Myocyte (in vitro differentiated cells): ENCODE measurements at places on chromosomes 3 and 15. TPM values are rescaled to one million over a fixed set of nuclear protein-coding genes. Genes with fewer than 3 reads are reported as not detected.
A peak's percentile ranks its signal among the peaks of the same experiment; 100 is the strongest.

Gene TMC3
- not detected in 2 replicates for total RNA-seq

Gene CPN2
- total RNA-seq: not detected in 2 replicates

GRCh38 chr3:39398700-39399099, 7.8 kb upstream of the RPSA start:
- no peak for DNase-seq

DNA sequence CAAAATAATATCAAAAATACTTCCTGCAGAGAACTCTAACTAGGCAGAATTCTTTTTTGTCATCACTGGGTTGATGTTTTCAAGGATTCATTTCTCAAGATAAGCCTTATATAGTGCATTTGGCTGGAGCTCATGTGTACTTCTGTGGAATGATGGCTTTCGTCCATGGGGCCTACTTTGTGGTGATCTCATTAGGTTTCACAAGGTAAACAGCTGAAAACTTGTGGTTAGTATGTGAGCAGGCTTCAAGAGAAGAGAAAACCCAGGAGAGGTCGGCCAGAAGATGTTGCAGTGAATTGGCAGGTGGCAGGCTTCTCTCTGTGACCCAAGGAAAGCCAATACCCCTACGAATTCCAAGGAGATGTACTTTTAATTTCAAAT, 121.4 kb upstream of the PHLDB2 start:
- DNase-seq: peak; percentile 94

DNA sequence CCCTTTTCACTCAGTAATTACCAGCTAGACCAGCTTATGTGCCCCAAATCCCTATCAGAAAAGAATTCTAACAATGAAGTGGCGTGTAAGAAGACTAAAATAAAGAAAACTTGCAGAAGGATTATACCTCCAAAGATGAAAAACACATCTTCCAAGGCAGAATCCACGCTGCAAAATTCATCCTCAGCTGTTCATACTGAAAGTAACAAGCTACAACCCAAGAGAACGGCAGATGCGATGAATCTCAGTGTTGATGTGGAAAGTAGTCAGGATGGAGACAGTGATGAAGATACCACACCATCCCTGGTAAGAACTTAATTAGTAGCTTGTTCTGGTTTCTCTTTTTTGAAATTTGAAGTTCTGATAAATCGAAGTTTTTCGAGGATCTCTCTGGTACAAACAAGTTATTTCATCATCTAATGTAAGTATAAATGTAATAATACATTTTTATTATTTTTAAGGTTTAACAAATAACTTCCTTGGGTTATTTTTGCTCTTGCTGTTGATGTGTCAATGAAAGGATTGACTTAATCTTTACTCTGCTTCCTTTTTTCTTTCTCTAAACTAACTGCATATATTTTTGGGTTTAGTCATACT, 1.4 kb downstream of the WDR76 start:
- peak; percentile 10 for DNase-seq

DNA sequence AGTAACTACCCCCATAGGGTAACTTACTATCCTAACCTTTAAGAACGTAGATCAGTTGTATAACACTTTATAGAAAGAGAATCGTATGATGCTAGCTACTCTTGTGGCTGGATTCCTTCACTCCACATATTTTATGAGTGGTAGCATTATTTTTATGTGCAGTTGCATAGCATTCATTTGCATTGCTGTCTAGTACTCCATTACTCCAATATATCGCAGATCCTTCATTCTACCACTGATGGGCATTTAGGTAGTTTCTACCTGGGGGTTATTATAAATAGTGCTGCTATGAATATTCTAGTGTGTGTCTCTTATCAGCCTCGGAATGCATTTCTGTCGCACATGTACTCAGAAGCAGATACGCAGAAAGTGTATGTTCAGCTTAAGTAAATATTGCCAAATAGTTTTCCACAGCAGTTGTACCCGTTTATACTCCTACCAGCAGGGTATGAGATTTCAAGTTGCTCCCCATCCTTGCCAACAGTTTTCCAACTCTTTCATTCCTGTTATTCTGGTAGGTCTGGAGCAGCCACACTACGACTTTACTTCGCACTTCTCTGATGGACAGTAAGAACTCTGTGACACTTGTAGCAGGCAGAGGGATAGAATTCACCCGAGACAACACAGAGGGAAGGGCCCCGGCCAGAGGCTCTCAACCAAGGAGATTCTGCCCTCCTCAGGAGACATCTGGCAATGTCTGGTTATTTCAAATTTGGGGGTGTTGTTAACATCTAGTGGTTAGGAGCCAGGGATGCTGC, 9.8 kb upstream of the VGLL4 start:
- no peak for DNase-seq

- peak; percentile 17 for DNase-seq
Measured at GRCh38 chr15:84949043-84949442, 32.6 kb upstream of the PDE8A start.

- no peak for DNase-seq
Measured at GRCh38 chr3:60555686-60556354, 695.4 kb downstream of the FHIT start.

DNA sequence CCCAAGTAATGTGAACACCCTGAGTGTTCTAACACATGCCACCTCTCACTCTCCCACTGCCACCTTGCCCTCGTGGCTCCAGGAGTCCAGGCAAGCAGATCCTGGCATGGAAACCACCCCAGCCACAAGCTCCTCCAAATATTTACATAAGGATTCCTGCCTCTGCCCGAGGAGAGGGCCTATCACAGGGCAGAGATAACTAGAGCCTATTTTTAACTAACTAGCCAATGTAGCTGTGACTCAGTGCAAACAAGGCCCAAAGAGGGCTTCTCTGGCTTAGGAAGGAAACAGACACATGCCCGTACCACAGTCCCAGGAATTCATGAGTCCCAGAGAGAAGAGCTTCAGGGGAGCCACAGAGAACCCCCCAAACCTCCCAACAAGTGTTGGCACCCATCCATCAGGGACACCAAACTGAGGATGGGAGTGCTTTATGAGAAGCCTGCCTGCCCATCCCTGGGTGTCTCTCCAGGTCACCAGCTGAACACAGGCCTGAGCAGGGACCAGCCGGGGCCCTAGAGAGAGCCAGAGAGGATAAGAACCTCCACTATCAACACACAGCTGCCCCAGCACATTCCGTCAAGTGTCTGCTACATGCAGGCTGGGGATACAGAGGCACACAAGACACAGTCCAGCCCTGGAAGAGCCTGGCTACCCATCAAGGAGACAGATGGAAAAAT, 9.2 kb downstream of the FYCO1 start:
- peak; percentile 94 for DNase-seq

GRCh38 chr15:72857331-72858063, 73.9 kb upstream of the ADPGK start:
- DNase-seq: no peak
